Kidney epithelial cell (primary cell): ENCODE measurements at places on chromosomes 12 and 14. TPM values are rescaled to one million over a fixed set of nuclear protein-coding genes. Genes with fewer than 3 reads are reported as not detected.

DNA sequence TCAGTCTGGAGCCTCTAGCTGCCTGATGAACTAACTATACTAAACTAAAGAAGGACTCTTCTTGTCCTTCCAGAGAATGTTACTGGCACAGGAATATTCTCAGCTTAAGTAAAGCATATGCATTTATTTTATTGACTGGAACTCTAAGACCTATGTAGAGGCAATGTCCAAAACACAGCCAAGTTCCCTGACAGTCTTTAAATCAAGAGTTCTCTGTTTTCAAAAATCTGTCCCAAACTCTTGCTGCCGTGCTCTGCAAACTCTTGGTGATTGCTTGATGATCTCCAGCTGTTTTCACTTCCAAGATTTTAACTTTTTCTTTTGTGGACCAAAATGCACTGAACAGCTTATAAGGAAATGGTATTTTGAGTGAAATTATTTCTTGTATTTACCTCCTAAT lies 67.5 kb upstream of the DAAM1 start:
- DNase-seq: no peak

GRCh38 chr14:87067591-87067990 lies 925.4 kb downstream of the GALC start:
- DNase-seq: peak; percentile 25

Gene PPP1R1A
- 2.4 and 3.4 TPM in 2 replicates for total RNA-seq

- DNase-seq: no peak
Measured at GRCh38 chr12:29220632-29221336, 71.7 kb downstream of the FAR2 start.

- no peak for DNase-seq
Measured at GRCh38 chr12:39239490-39240486, 203.1 kb downstream of the KIF21A start.

Gene NEUROD4
- total RNA-seq: not detected in 2 replicates

Gene RDH16
- total RNA-seq: not detected in 2 replicates

Gene ERBB3
- 12.3 and 17.3 TPM in 2 replicates for total RNA-seq

DNA sequence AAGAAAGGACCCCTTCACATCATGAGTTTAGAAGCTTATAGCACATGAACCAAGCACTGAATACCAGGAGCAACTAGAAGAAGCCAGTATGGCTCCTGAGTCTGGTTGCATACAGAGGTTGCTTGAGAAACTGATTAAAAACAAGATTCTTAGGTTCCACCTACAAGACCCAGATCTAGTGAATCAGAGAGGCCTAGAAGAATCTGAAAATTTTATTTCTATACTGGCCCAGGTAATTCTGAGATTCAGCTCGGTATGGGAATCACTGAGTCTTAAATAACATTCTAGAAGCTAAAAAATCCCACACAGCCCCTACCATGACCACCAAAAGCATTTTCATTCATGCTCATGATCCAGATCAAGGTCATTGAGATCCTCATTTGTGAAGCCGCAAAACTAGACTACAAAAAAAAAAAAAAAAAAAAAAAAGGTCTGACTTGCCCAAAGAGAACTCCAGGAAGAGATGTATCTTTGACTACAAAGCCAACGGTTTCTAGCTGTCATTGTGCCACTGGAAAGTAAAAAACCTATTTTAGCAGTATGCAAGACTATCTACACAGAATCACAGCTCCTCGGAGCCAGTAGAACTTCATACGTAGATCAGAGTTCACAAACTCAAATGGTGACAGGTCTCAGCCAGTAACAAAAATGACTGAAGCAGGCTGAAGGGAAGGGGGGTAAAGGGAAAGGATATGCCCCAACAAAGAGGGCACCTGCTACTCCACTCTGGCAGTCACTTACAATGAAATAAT lies 168.4 kb upstream of the EGLN3 start:
- DNase-seq: no peak

Gene HOXC9
- 12.3 and 15.5 TPM in 2 replicates for total RNA-seq

Gene APOF
- not detected in 2 replicates for total RNA-seq

Gene CELA1
- not detected in 2 replicates for total RNA-seq

GRCh38 chr12:77816196-77816595 lies 14.5 kb upstream of the NAV3 start:
- DNase-seq: no peak

GRCh38 chr12:90128526-90128925 lies 419.9 kb upstream of the ATP2B1 start:
- no peak for DNase-seq

DNA sequence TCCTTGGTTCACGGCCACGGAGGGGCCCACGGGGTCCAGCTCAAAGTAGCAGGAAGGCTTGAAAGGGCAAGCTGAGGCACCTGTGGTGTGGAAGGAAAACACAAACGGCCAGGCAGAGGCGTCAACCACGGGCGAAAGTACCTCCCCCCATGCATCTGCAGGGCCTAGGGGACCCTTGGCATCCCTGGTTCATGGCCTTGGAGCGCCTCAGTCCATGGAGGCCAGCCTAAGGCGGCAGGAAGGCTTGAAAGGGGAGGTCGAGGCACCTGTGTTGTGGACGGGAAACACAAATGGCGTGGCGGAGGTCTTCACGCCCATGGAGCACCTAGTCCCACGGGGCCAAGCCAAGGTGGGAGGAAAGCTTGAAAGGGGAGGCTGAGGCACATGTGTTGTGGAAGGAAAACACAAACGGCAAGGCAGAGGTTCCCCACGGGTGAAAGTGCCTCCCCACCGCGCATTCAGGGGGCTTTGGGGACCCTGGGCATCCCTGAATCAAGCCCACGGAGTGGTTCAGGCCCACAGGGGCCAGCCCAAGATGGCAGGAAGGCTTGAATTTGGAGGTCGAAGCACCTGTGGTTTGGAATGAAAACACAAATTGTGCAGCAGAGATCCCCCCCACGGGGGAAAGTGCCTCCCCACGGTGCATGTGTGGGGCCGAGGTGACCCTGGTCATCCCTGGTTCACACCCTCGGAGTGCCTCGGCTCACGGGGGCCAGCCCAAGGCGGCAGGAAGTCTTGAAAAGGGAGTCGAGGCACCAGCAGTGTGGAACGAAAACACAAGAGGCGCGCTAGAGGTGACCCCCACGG lies 380.8 kb downstream of the ALG10 start:
- no peak for DNase-seq

Gene SLC22A17
- total RNA-seq: 7.8 and 13.1 TPM in 2 replicates

GRCh38 chr14:64940336-64940910 lies 2.1 kb downstream of the GPX2 start:
- DNase-seq: no peak

- DNase-seq: no peak
Measured at GRCh38 chr14:20969336-20969735, 14.0 kb downstream of the RNASE2 start.

- DNase-seq: no peak
Measured at GRCh38 chr14:90198541-90199060, 57.8 kb upstream of the PSMC1 start.

Gene GSC
- not detected in 2 replicates for total RNA-seq

GRCh38 chr12:76422154-76422542 lies 73.9 kb upstream of the BBS10 start:
- no peak for DNase-seq

DNA sequence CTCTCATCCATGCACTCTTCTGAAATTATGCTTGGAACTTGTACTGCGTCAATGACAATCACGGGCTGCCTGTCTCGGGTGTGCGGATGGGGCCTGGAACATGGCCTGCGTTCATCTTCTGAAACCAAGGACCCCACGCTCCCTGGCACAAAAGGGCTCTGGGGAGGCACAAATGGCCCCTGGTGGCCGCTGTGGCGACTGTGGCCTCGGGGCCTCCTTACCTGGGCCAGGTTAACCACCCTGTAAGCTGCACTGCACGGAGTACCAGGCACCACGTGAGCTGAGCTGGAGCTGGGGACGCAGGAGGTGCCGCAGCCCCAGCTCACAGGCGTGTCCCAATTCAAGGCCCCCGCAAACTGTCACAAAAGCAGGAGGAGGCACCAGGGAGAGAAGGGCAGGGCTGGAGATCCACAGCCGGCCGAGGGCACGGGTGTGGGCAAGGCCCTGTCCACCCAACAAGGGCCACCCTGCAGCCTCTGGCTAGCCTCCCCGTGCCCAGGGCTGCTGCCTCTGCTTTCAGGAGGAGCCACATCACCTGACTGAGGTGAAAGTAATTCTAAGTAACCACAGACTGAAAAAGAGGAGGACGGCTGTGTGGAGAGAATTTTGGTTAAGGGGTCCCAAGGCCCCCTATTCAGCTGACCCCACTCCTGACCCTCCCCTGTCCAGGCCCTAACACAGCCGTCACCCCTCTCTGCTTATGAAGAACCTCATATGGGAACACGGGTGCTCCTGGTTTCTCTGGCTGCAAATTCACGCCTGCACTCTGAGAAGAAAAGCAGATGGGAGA lies 61.1 kb upstream of the GALNT9 start:
- no peak for DNase-seq

GRCh38 chr12:69428351-69429073 lies 41.7 kb upstream of the FRS2 start:
- DNase-seq: no peak

- no peak for DNase-seq
Measured at GRCh38 chr12:20946732-20947131, 136.2 kb downstream of the SLCO1B3 start.

GRCh38 chr12:119378903-119379302 lies 44.4 kb downstream of the CCDC60 start:
- DNase-seq: no peak

Gene GPR135
- total RNA-seq: 0.71 and 1.9 TPM in 2 replicates

GRCh38 chr12:124658806-124659402 lies 91.5 kb upstream of the NCOR2 start:
- no peak for DNase-seq

- DNase-seq: no peak
Measured at GRCh38 chr12:3086729-3087323, 9.6 kb downstream of the TSPAN9 start.

Gene TMEM132C
- total RNA-seq: 0.42 and 0.48 TPM in 2 replicates

DNA sequence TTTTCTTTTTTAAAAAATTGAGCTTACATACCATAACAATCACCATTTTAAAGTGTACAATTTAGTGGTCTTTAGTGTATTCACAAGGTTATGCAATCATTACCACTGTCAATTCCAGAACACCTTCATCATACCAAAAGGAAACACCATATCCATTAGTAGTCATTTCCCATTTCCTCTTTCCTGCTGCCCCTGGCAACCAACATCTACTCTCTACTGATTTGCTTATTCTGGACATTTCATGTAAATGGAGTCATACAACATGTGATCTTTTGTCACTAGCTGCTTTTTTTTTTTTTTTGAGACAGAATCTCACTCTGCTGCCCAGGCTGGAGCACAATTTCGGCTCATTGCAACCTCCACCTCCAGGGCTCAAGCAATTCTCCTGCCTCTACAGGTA lies 66.8 kb upstream of the CFL2 start:
- peak; percentile 55 for DNase-seq

DNA sequence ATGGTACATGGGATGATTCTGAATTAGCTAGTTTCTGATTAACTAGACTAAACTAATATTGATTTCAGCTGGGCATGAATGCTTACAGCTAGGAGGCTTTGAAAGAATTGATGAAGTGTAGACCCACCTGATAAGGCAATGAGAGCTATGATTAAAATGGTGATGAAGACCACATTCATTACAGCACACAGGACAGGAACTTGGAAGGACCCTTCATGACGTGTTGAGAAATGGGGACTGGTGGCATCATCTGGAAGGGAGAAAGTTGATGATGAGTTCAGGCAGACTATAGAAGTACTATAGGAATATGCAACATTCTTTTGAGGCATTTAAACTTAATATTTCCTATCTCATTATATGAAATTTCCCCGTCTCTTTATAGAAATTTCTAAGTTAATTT lies 4.5 kb downstream of the CD69 start:
- no peak for DNase-seq

- DNase-seq: no peak
Measured at GRCh38 chr12:28178775-28179174, 11.5 kb upstream of the CCDC91 start.

Gene OR4Q2
- total RNA-seq: not detected in 2 replicates

Gene PSMC1
- total RNA-seq: 134 and 169 TPM in 2 replicates

Gene PTGER2
- 0.46 and 1.4 TPM in 2 replicates for total RNA-seq

Gene HOXC5
- 0.50 TPM in 1 of 2 replicates, not detected in the other for total RNA-seq

DNA sequence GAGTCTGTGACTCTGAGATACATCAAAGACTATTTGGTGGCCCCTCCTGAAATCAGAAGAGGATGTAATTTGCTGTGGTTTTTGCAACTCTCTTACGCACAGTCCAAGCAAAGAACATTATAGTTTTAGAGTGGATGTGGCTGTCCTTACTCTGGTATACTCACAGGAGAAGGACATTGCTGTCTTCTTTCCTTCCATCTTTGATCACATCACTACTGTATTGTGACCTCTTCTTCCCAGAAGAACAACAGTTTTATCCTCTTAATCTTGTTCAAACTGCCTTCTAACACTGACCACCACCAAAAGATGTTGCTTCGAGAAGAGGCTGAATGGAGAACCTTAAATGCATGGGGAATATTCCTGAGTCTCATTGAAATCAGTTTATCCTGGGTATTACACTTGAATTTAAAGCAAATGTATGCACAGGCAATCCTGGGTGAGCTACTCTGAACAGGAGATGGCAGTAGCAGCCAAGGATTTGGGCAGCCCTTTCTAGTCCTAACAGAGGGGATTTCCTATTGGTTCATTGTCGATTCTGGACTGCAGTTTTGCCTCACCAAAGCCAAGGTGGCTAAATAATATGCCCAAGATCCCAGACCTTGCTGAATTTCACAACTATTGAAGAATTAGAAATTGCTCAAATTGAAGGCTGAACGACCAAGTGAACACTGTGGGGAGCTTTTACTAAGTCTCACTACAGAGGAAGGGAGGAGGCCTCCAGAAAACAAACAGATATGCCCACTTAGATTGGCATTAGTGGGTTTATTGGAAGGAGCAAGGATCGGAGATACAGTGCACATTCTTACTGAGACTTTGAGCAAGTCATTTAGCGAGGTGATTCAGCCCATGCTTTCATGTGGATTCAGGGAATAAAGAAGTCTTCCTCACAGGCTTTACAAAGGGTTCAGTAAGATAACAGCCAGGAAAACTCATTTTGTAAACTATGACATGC lies 282.8 kb downstream of the PAWR start:
- peak; percentile 45 for DNase-seq

- no peak for DNase-seq
Measured at GRCh38 chr14:37131205-37131604, 41.2 kb downstream of the SLC25A21 start.

Gene ZNF84
- 28.4 and 28.5 TPM in 2 replicates for total RNA-seq

DNA sequence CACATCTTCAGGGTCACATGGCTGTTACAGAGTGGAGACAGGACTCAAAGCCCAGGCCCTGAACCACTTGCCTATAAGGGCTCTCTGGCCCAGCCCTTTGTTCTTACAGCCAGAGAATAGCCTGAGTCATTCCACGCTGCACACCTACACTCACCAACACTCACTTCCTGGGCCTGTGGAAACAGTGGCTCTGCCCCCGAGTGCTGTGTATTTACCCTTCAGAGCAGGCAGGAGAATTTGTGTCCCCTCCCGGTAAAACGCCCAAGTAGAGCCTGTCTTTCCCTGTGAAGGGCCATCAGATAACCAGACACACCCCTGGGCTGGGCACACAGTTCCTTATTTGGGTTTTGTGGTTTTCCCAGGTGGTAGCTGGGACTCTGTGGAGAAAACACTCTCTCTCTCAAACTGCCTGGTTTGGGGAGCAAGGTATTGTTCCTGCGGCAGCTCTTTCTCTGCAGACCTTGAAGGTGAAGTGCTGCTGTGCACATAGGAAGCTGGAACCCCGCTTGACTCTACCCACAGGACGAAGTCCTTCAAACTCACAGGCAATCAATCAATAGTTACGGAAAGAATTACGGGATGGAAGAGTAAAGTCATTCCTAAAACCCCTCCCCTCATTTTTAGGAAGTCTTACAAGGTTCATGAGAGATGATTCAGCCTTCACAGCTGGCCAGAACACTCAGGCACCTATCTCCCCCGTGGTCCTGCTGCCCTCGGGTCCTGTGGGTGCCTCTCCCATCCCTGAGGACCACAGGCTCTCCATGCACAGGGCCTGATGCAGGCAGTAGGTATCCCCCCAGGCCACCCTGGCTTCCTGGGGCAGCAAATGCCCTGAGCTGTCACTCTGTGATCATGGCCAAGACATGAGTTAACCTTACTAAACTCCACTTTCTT lies 20.3 kb downstream of the FIGNL2 start:
- DNase-seq: peak; percentile 55

Gene ARMH4
- total RNA-seq: 4.1 and 4.2 TPM in 2 replicates
